ENCODE measurements at places on chromosomes 12 and 14.

DNA sequence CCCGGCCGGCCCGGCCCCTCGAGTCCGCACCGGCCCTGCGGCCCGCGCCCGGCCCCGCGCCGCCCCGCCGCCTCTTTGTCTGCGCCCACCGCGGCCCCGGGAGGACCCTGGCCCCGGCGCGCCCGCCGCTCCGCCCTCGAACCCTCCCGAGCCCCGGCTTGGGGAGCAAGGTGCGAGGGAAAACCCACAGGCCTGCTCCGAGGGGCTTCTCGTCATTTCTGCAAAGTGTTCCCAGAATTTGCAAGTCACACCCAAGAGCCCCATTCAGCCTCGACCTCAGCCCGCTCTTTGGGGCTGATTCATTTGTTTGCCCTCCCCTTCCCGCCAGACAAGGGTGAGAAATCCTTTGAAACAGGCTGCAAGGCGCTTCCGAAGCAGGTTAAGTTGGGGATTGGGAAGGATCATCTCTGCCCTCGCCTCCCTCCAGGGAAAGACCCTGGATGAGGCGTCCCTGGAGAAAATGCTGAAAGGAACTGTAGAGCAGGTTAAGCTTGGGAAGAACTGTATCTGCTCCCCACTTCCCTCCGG, 325 bp upstream of the CLIP1 start:
- no peak for DNase-seq

DNA sequence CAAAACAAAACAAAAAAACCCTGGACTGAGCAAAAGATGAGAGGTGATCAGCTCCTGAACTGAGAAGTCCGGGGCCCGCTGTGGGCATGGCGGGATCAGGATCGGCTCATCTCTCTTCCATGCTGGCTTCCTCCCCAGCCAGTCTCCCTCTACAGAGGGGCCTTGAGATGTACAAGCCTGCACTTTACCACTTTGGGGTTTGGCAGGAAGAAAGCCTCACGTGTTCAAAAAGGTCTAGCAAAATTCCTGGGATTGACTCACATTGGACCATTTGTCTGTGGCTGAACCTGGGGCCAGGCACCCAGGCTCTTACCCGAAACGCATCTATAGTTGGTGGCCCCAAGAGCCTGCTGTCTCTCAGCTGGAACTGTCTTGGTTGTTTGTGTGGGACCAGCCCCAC, 89.0 kb downstream of the SLC24A4 start:
- DNase-seq, result no peak

GRCh38 chr14:105181549-105182295, 610 bp upstream of the NUDT14 start:
- DNase-seq, result no peak

- no peak for DNase-seq
Measured at GRCh38 chr12:124902916-124903315, 11.5 kb downstream of the UBC start.

DNA sequence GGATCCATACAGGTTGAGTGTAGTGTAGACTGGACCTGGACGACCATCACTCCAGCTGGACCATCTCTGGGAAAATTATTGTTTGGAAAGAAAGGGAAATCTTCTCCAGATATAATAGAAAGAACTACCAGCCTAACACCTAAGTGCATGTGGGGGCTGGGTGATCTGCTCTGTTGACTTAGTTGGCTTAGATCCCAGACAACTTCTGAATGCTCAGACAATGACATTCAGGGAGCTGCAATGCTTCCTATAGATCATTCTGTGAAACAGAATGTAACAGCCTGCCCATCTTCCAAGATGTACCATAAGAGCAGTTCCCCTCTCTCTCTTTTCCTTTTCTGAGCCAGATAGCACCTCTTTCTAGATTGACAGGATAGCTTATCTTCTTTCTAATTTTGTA, 572.8 kb upstream of the STXBP6 start:
- no peak for DNase-seq

- no peak for DNase-seq
Measured at GRCh38 chr14:42513837-42514236, 907.2 kb downstream of the LRFN5 start.

GRCh38 chr12:123634142-123634561, 523 bp downstream of the GTF2H3 start:
- no peak for DNase-seq

DNA sequence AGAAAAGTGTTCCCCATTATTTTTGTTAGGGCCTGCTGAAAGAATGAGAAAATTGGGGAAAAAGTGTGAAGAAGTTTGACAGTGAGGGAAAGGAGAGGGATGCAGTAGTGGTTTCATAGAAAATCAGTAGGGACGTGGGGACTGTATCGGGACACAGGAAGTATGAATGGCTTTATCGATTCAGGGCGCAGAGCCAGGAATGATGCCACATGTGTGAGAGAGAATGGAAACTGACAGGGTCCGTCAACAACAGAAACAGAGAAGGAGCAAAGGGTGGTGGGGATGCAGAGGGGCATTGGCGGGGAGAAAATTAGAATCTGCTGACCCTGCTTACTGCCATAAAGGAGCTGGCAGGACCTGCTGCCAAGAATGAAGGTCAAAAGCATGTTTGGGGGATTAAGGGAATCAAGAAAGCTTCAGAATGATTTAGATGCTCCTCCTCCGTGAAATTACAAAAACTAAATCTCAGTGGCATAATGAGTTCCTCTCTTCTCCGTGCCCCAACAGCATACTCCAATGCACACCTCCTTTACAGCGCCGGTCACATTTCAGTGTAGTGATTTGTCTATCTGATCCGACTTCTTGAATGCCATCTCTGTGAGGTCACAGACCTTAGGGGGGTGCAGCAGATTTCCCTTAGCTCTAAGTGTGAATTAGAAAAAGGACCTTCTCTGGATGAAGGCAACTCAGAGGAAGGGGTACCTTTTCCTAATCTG, 92.6 kb downstream of the EMP1 start:
- no peak for DNase-seq

All from SW 1271 (cell line).